ENCODE measurements at places on chromosomes 7 and 10.

GRCh38 chr10:116268976-116269375 lies 4.0 kb downstream of the GFRA1 start:
- no peak for DNase-seq

- DNase-seq, result no peak
These were observed 52.7 kb downstream of the HIPK2 start for GRCh38 chr7:139725077-139725476.

DNA sequence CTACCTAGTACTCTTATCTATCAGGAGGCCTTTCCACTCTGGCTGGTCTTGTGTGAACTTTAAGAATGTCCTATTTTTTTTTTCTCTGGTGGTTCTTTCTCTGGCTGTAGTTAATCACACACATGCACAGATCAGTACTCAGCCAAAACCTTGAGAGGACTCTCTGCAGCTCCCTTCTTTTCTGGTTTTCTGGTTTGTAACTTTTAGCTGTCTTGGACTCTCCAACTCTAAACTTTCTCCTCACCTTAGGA lies 54.9 kb upstream of the HELLS start:
- DNase-seq, result no peak

- no peak for DNase-seq
These were observed 10.2 kb upstream of the COBL start for GRCh38 chr7:51326656-51327286.

- no peak for DNase-seq
These were observed 225.0 kb upstream of the FAM3C start for GRCh38 chr7:121620953-121621606.

GRCh38 chr10:23965880-23966279 lies 243.1 kb upstream of the KIAA1217 start:
- DNase-seq, result no peak
